ENCODE measurements at places on chromosomes 5 and 9. TPM values are rescaled to one million over a fixed set of nuclear protein-coding genes. Genes with fewer than 3 reads are reported as not detected.
A peak's percentile ranks its signal among the peaks of the same experiment; 100 is the strongest.

DNA sequence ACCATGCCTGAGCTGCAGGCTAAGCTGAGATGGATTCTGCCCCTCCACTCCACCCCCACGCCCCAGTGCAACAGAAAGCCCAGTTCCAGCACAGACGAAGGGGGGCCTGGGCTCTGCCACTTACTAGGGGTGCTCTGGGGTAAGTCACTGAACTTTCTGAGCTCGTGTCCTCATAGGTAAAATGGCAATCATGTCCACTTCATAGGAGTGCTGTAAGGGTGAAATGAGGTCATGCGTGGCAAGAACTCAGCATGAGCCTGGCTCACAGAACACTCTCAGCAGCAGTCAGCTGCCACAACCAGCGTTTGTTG lies 8.4 kb upstream of the PSD2 start:
- no peaks in the 10 kb centered on the region for H3K4me1 ChIP-seq
- H3K36me3 ChIP-seq: no peaks in the 10 kb centered on the region
- H3K27me3 ChIP-seq: no peaks in the 10 kb centered on the region

GRCh38 chr5:113487781-113488644 lies at the start of gene MCC:
MCC (minus strand) TSS chr5:113488453.
- H3K4me3 ChIP-seq: peak within 1 kb of the TSS; percentile 58
- peak; percentile 83 for DNase-seq
- H3K4me1 ChIP-seq: no peaks in the 10 kb centered on the region
- H3K36me3 ChIP-seq: no peaks in the 10 kb centered on the region
- no peak within 1 kb of the TSS for H3K27ac ChIP-seq

DNA sequence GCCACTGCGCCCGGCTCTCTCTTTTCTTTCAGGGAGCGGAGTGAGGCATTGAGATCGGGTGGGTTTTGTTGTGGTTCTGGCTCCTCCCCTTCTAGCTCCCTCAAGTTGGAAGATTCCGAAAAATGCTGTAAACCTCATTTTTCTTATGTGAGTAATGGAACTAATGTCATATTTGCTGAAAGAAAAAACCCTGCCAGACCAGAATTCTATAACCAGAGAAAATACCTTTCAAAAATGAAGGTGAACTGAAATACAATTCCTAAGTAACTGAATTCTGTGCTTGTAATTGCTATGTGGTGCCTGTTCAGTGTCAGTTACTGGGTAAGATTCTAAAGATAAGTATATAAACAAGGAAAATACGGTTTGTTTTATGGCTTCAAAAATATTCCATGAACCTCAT lies 30.9 kb upstream of the CDK20 start:
- no peaks in the 10 kb centered on the region for H3K36me3 ChIP-seq
- no peaks in the 10 kb centered on the region for H3K27me3 ChIP-seq
- H3K4me1 ChIP-seq: no peaks in the 10 kb centered on the region
- DNase-seq: no peak

ARHGEF28 gene
- 34.0 TPM for polyA plus RNA-seq

ZFP2 gene
- polyA plus RNA-seq: 3.3 TPM

NOP16 gene
- 11.1 TPM for polyA plus RNA-seq
